Lower lobe of right lung (tissue), 2 donors: ENCODE measurements at places on chromosomes 3 and 15. TPM values are rescaled to one million over a fixed set of nuclear protein-coding genes. Genes with fewer than 3 reads are reported as not detected.

The CYP11A1 gene
- 0.59 TPM for total RNA-seq

The SACM1L gene
- 80.5 TPM for total RNA-seq

The PLSCR5 gene
- total RNA-seq = not detected

DNA sequence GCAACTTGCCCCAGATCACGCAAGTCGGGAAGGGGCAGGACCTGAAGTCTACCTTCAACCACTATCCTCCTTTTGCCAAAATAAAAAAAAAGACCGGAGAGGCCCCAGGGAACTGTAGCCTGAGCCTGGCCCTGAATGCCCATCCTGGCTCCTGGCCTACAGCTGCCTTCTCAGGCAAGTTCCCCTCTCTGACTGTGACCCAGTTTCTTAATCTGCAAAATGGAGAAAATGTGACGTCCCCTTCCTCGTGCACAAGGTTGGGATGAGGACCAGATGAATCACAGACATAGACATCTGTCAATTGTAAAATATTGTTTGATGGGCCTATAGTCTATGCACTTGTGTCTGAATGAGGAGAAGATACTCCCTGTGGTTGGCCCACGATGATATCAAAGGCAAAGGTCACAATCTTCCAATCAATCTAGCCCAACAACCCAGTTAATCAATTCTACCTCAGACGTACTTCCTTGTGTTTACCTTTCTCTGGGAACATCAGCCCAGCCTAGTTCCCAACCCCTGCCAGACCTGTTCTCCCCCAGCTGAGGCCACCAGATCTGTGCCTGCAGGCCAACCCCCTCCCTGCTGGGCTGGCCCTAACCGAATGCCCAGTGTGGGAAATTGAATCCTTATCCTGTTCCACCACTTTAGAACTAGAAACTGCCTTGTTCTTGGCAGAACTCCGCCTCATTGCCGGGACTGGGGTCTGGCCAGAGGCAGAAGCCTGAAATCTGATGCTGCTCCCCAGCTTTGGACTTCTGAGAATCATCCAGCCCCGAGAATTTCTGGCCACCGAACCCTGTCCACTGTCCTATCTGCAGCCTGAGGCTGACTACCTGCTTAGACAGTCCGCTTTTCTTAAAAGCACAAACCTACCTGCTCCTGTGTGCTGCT, 101.8 kb upstream of the LIPC start:
- peak; percentile 47 for DNase-seq

GRCh38 chr3:111601810-111602209, 6.7 kb upstream of the ZBED2 start:
- no peak for DNase-seq

- no peak for DNase-seq
Observed at GRCh38 chr15:71261909-71262308, 146.6 kb downstream of the THSD4 start.

DNA sequence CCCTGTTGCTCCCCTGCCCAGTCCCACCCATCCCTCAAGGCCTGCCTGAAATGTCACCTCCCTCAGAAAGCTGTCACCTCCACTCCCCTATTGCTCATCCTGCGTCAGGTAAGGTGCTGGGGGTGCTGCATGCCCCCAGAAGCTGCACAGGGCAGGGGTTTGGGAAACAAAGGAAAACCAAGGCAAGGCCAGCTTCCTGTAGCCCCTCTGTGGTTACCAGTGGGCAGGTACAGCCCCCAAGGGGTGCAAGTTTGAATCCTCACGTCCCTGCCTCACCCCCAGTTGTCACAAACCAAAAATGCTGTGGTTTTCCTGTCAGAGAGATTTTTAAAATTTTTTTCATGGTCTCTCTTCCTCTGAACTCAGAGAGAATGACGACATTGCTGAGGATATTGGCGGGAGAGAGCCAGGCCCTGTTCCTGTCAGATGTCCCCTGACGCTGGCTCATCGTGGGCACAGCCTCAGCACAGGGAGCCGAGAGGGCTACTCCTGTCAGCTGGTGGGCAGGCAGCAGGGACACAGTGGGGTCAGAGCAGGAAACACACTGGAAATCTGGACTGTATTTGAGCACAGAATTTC, 27.0 kb downstream of the PSTPIP1 start:
- peak; percentile 44 for DNase-seq

DNA sequence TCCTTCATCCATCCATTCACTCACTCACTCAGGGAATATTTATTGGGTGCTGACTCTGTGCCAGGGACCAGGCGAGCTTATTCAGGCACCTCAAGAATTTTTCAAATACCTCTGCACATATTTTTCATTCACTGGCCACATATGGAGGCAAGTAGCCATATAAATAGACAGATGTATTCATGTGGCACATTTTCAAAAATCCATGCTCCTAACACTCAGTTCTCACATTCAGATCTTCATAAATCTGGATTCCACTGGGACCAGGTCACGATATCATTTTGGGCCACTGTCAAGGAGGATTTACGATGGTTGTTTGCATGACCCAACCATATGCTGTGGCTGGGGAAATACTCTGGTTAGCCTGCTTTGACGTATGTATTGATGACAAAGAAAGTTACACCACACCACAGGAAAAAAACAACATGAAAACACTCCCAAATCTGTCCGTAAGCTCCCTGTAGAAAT, 241.8 kb upstream of the LRTM1 start:
- no peak for DNase-seq

DNA sequence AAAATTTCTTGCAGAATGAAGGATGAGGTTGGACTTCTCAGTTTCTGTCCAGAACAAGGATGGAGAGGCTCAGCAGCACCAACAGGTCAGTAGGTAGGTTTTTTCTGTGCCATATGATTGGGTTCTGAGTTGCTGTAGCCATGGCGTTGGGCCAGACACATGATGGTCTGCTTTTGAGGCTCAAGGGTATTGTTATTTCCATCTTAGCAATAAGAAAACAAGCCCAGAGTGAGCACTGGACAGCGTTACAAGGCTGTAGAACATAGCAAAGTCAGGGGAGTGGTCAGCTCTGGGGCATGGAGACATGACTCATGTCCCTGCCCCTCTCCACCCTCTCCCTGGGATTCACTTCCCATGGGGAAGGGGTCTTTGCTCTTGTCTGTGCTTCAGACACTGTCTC, 137.6 kb upstream of the TOPAZ1 start:
- DNase-seq = no peak

- no peak for DNase-seq
Observed at GRCh38 chr3:112847692-112848091, 1.0 kb upstream of the CD200R1L start.

DNA sequence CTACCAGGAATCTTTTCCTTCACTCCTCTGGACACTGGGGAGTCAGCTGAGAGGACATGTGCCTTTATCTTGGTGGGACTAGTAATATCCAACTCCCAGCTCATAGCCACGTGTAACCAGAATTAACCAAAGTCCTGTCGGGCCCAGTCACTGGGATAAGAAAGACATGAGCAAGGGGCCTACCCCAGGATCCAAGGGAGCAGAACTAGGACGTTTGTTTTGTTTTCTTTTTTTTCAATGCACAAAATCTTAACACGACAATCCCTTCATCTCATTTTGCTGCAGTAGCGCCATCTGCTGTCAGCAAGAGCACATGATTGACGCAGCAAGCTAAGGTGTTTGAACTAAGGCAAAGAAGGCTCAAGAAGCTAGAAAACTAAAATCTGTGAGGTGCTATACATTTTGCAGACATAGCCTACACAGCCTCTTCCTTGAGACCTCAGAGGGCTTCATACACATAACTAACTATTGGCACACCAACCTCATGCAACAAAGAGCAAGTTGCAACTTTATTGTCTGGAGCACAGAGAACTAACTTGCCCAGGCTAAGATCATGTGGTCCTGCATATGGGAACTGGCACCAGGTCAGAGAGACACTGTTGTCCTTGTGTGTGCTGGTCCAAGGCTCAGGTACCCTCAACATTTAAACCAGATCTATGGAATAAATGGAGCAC, 43.6 kb downstream of the RLBP1 start:
- peak; percentile 54 for DNase-seq

GRCh38 chr15:70072479-70072878, 25.2 kb downstream of the TLE3 start:
- DNase-seq = no peak

- DNase-seq = no peak
Observed at GRCh38 chr3:31167666-31168065, 273.2 kb upstream of the GADL1 start.

GRCh38 chr3:190545191-190545590, 31.3 kb downstream of the IL1RAP start:
- no peak for DNase-seq
